Hypothalamus (tissue), 51 donors: ENCODE measurements at places on chromosomes 11 and 22.
A peak's percentile ranks its signal among the peaks of the same experiment; 100 is the strongest.

DNA sequence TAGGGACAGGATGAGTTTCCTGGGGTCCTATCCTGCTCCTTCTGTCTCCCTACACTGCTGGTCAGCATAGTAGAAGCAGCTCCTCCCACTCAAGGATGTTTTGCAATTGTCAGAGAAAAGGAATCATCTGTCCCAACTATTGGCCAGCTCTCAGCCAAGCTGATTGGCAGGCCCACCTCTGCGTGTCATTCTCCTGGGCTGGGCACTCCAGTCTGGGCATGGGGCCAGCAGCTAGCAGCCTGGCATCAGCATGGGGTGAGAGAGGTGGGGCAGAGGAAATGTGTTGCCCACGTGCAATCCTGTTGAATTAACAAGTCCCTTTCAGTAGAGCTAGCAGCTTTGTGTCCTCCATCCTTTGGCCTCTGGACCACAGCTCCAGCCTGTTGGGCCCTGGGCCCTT is 14.1 kb downstream of the ANKK1 start:
- DNase-seq, result peak; percentile 47

DNA sequence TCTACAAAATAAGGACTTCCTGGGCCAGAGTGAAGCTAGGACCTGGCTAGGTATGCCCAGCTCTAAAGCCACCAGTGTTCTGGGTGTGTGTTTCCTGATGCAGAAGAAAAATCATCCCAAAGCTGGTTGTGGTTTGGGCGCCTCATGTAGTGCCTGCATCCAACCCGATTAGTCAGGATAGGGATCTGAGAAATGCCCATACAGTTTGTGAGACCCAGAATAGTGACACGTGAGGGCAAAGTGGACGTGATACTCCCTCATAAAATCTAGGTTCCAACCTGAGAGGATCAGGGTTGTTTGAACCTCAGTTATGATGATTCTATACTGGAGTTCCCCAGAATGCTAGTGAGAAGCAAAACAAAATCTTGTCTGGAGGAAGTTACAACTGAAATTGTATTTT is 238.4 kb downstream of the TBC1D22A start:
- no peak for DNase-seq

DNA sequence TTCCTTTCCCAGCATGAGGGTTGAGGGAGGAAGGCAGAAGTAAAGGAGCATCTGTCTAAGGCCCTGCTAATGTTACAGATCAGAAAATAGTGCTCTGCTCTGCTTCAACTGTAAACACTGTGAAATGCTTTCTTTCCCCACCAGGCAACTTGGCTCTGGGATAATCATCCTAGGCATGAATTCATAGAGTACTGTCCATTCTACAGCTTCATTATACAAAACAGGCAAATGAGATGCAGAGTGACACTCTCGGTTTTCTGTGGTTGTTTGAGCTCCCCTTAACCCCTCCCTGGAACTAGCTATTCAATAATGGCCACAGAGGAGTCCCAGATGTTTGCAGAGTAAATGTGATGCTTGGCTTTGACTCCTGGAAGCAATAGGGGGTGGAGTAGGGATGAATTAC is 184.3 kb upstream of the CTSC start:
- DNase-seq, result no peak

DNA sequence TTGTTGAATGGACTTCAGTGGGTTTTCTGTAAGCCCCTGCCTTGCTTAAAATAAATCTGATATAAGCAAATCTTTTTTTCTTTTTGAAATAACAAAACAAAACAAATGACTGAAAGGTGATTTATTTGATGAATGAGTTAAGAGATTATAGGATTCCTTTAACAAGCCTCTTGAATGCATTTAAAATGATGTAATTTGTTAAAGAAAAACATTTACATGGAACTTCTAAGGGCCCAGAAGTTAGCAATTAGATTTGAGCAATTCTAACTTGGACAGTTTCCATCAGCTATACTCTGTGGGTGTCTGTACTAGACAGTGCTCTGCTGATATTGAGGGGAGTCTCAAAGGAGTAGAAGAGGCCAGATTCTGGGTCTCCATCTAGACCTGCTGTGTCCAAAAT is 143.5 kb upstream of the RAG2 start:
- DNase-seq, result no peak

DNA sequence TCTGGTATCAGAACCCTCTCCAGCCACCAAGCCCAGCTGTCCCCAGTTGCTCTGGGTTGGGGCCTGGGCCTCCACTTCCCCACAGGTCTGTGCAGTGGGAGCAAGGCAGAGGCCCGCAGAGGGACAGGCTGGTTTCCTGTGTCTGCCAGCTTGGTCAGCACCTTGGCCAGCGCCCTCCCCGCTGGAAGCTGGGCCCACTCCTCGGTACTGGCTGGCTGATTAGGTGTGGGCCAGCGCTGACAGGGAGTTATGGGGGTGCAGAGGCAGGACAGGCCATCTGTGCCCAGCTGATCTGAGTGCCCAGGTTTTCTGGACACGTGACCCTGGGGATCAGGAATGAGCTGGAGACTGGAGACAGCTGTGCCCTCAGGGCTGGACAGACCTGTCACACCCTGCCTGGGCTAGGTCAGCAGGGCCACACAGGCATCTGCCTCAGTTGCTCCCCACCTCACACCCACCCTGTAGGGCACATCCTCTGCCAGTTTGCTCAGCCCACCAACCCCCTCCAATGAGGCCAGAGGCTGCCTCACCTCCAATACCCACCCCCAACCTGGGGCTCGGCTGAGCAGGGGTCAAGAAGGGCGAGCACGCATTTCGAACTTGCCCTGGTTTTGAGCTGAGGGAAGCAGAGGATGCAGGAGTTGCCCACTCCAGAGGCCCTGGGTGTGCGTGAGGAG is 175.3 kb downstream of the IGLL1 start:
- no peak for DNase-seq

DNA sequence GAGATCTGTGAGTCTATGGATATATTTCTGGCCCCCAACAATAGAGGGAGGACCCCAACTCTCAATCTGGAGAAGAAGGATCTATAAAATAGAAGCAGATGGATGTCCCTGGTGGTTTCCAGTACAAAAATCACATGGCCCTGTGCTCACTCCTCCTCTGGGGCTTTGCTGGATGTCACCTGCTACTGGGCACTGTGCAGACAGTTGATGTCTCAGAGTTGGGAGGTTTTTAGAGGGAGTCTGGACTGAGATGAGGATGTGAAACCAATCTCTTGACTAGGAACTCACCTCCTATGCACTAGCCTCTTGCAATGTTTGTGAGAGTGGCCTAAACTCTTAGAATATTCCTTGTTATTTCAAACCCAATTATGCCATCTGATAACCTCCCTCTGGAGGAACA is 107.2 kb downstream of the SCN3B start:
- no peak for DNase-seq

DNA sequence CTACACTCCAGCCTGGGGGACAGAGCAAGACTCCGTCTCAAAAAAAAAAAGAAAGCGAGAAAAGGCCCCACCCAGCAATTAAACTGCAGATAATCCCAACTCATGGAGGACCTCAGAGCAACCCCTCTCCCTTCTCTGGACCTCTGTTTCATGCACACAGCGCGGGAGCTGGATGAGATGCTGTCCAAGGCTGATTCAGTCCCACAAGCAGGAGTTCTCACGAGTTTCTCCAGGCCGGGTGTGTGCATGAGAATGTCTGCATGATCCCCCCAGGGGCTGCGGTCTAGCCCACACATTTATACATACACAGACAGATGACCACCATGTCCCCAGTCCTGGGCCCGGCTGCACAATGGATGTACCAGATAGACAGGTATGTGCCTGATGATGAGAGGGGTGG is 19.4 kb downstream of the ELFN2 start:
- DNase-seq, result no peak

GRCh38 chr11:34970480-34970879 is 54.1 kb downstream of the PDHX start:
- no peak for DNase-seq

DNA sequence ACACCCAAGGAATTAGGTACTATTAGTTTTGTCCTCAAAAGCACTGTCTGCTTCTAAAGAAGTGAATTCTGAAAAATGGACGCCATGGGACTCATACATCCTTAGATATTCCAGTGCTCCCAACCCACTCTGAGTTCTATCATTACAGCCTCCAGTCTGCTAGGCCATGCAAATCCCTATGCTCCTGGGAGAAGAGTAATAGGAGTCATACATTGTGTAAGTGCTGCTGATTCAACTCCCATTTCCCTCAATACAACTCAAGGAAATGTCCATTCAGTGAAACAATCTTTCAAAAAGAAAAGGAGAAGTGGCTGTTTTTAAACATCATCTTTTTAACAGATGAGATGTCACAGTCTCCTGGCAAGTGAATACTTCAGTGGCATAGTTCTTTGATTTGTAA is 590.2 kb upstream of the LRRC4C start:
- DNase-seq, result no peak

- DNase-seq, result no peak
Observed at GRCh38 chr11:71193431-71193830, 58.9 kb downstream of the SHANK2 start.

DNA sequence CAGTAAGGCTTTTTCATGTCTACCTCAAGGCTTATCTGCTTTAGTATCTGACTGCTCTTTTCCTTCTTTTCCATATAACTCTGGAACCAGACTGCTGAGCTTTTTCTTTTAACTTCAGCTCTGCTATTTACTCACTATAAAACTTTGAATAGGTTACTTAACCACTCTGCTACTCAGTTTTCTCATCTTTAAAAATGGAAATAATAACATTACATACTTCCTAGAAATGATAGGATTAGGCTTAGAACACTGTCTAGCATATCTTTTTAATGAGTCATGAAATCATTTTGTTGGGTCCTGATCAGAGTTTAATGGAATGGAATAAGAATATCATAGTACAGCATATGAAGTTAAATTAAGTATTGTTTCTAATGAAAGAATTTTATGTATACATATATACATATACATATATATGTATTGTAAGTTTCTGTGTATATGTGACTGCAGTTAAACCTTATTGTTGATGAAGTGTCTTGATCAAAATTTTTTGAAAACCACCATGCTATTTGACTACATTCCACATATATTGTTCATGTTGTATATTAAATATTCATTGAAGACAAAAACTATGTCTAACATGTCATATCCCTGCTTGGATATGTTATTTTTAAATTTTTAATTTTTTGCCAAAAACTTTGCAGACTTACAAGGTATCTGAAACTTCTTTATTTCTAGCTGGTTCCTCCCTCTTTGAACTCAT is 120.2 kb downstream of the METTL15 start:
- no peak for DNase-seq

- no peak for DNase-seq
Observed at GRCh38 chr11:134512571-134513538, 100.8 kb upstream of the B3GAT1 start.
